Caki2 (cell line): ENCODE measurements at places on chromosomes 4 and X.

DNA sequence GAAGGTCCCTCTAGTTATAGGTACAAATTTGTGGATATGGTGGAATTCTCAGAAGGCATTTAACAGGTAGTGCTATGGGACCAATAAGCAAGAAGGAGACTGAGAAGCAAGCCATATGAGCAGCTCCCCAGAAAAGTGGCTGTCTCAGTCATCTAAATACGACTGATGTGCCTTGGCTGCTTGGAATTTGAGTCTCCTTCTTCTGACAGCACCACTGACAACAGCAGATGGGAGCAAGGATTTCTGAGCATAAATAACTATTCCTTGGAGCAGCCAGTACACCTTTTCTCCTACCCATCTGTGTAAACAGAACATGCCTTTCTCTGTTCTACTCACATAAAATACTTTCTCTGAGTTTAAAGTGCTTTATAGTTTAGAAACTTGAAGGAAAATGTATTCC, 196.2 kb downstream of the GABRG1 start:
- DNase-seq, result no peak

DNA sequence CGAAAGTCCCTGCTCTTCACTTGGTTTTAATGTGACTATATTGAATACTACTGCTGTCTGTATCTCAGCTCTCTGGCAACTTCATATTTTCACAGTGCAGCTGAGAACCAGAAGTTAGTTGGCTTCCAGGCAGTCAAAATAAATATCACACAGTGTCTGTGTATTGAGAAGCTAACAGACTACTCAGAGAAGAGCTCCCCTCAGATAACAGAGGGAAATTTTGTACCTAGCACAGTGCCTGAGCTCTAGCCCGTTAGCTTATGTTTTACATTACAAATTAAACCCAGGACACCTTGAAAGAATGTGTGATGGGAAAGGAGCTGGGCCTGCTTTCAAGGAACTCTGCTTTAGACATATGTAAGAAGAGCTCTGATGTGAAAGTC, 22.7 kb downstream of the JADE1 start:
- no peak for DNase-seq

DNA sequence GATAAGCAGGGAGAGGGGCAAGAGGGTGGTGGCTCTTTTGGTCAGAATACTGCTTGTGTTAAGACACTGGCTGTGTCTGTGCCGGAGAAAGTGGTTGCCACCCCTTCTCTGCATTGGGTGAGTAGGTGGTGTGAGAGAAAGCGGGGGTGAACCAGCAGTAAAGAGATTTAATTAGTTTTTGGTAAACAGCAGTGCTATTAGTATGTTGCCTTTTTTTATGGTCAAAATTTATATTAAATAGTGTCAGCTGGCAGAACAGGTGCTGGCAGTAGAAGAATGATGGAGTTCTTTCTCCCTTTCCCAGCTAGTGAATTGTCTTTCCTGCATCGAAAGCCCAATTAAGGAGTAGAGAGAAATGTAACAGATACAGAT, 181.6 kb downstream of the LARP7 start:
- DNase-seq, result no peak

DNA sequence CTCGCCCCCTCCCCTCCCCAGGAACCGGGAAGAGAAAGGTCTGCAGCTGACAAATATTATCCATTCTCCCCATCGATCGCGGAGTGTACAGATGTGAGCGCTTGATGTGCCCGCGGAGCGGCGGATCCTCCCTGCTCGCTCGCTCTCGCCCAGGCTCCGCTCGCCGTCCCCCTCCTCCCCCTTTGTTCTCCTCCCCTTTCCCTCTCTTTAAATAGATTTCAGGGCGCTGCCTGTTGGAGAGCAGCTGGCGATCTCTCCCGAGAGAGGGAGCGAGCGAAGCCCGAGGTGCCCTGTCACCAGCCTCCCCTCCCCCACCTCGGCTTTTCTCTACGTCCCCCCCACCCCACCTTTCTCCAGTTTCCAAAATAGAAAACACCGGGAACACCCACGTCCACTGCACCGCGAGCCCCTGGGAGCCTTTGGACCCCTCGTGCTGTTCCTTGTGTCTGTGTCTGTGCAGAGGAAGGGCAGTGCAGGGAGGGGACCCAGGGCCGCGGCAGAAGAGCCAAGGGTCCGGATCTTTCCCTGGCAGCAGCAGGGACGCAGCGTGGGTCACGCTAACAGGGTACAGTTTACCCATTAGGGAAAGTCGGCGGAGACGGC, 56.6 kb upstream of the BCOR start:
- peak; percentile 33 for DNase-seq

DNA sequence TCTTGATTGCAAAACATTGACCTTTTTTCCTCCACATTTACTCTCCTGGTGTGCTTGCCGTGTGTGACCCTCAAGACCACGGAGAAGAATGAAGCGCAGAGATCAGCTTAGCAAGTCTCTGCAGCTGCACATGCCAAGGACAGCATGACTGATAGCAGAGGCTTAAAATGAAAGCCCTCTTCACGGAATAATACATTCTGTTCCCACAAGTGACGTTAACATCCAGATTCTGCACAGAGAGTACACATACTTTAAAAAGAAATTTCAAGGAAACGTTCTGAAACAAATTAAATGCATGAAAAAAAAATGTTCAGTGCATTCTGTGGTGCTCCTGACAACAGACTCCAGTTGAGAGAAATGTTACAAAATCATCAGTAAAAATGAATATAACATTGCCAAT, 60.9 kb downstream of the SLC7A11 start:
- DNase-seq, result no peak

DNA sequence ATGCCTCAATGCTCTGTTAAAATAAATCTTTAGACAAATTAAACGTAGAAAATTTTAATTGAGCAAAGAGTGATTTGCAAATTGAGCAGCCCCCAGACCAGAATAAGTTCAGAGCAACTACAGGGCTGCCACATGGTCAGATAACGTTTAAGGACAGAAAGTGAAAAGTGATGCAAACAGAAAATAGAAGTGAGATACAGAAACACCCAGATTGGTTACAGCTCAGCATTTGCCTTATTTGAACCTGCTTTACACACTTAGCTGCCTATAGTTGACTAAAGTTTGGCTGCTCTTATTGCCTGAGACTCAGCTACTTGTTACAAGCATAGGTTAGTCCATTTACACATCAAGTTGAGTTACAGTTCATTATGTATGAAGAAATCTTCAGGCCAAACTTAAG, 1800.8 kb upstream of the PCDH10 start:
- no peak for DNase-seq

- DNase-seq, result peak; percentile 21
These were observed 67.5 kb downstream of the CAMK2D start for GRCh38 chr4:113694008-113694407.

GRCh38 chr4:55438314-55438713, 42.6 kb downstream of the TMEM165 start:
- no peak for DNase-seq

GRCh38 chr4:58061967-58062366, 951.8 kb upstream of the IGFBP7 start:
- DNase-seq, result no peak

DNA sequence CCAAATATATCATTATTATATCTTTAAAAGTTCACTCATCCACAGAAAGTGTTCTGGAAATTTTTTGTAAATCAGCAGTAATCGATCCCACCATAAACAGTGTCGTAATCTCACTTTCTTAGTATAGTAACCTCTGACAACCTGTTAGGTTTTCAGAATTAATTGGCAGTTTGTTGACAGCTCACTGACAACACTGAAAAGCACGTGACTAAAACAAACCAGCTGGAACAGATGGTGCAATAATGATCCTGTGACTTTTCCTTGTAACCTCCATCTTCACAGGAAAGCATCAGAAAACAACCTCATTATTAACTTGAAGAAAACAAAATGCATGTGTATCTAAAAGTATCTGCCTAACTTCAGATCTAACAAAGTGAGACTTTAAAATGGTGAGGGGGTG, 48.5 kb downstream of the FSTL5 start:
- DNase-seq, result no peak

GRCh38 chr4:14446904-14447303, 555.4 kb upstream of the CPEB2 start:
- DNase-seq, result no peak

GRCh38 chrX:25020905-25021449, 5.2 kb upstream of the ARX start:
- DNase-seq, result no peak
